ENCODE measurements at places on chromosomes 2 and 18.
A peak's percentile ranks its signal among the peaks of the same experiment; 100 is the strongest.

DNA sequence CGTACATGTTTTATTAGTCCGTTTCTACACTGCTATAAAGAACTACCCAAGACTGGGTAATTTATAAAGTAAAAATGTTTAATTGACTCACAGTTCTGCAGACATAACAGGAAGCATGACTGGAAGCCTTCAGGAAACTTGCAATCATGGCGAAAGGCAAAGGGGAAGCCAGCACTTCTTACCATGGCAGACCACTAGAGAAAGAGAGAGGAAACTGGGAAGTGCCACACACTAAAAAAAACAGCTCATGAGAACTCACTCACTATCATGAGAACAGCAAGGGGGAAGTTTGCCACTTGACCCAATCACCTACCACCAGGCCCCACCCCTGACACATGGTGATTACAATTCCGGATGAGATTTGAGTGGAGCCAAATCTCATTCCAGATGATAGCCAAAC is 466.2 kb downstream of the IRS1 start:
- no peak for DNase-seq

- no peak for DNase-seq
Observed at GRCh38 chr2:233287871-233288270, 19.7 kb upstream of the SAG start.

GRCh38 chr2:165069151-165069550 is 113.8 kb upstream of the SLC38A11 start:
- DNase-seq, result no peak

GRCh38 chr2:72949045-72949444 is 31.7 kb downstream of the EMX1 start:
- DNase-seq, result no peak

- DNase-seq, result no peak
Observed at GRCh38 chr2:54601339-54601738, 122.1 kb upstream of the EML6 start.

GRCh38 chr2:96146881-96147592 is 1.8 kb upstream of the DUSP2 start:
- DNase-seq, result peak; percentile 59

GRCh38 chr2:84919885-84920580 is 14.6 kb downstream of the TMSB10 start:
- DNase-seq, result peak; percentile 77

GRCh38 chr2:125371867-125372266 is 1284.1 kb upstream of the GYPC start:
- no peak for DNase-seq

GRCh38 chr2:86020984-86021383 is 84.7 kb downstream of the POLR1A start:
- DNase-seq, result peak; percentile 78

DNA sequence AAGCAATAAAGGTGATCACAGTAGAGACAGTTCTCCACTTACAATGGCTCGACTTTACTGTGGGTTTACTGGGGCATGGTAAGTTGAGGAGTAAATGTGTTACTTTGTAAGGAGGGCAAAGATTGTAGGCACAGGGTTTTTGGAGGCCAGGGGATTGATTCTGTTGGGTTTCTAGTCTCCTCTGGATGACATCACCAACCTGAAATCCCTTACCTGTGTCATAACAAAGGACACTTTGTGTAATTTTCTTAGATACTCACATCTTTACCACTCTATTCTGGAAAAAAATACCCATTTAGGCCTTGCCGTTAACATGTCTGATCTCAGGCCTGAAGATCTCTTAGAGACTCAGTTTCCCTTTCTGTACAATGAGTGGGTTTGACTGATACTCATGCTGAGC is 161.7 kb downstream of the GLI2 start:
- DNase-seq, result no peak

DNA sequence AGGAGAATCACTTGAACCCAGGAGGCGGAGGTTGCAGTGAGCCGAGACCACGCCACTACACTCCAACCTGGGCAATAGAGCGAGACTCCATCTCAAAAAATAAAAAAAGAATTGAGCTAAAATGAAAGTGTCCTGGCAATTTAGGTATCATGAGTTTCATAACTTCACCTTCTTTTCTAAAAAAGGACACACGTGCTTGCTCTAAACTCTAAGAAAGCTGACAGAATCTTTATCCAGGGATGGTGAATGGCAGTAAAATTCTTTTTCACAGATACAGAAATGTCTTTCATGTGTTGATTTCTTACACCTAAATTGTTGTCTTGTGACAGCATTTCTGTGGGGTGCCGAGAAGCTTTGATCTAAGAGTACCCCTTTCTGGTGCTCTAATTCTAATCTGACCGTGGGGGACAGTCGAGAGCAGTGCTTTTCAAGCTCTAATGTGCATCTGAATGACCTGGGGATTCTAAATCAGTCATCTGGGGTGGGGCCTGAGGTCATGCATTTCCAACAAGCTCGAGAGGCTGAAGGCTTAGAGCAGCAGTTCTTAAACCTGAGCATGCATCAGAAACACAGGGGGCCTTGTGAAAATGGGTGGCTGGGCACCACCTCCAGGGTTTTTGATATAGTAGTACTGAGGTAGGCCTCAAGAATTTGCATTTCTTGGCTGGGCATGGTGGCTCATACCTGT is 42.1 kb upstream of the REL start:
- no peak for DNase-seq

- no peak for DNase-seq
Observed at GRCh38 chr2:38163006-38163405, 87.1 kb upstream of the CYP1B1 start.

- no peak for DNase-seq
Observed at GRCh38 chr2:124165698-124166097, 140.6 kb downstream of the CNTNAP5 start.

- DNase-seq, result no peak
Observed at GRCh38 chr2:55581435-55581834, 36.0 kb downstream of the PPP4R3B start.

- DNase-seq, result peak; percentile 93
Observed at GRCh38 chr18:77101410-77102258, 30.9 kb downstream of the MBP start.

- no peak for DNase-seq
Observed at GRCh38 chr2:234770715-234771141, 181.1 kb upstream of the SH3BP4 start.

DNA sequence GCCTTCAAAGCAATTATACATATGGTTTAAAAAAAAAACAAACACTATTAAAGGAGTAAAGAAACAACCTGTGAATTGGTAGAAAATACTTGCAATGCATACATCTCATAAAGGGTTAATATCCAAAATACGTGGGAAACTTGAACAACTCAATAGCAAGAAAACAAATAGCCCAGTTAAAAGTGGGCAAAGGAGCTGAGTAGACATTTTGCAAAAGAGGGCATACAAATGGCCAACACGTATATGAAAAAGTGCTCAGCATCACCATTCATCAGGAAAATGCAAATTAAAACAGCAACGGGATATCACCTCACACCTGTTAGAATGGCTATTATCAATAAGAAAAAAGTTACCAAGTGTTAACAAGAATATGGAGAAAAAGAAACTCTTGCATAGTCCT is 298.3 kb upstream of the RBMS1 start:
- DNase-seq, result no peak

- DNase-seq, result no peak
Observed at GRCh38 chr2:134706587-134707329, 12.0 kb downstream of the TMEM163 start.

DNA sequence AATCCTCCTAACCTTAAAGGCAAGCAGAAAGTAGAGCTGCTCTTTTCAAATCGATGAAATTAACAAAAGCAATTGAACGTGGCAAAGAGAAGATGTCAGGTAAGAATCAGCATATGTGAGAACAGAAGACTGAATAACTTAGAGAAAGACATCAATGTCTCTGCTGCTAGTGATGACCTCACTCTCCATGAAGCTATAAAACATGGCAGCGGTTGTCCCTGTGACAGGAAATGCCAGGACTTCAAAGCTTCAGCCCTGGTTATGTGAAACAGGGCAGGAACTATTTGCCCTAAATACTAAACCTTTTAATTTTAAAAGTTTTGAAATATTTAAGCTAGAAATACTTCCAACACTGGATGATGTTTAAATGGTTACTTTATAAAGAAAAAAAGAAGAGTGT is 383.7 kb downstream of the XIRP2 start:
- no peak for DNase-seq
